Activated gamma-delta T cell treated with Interleukin-2 at 50 U/mL for 16 hours (primary cell): ENCODE measurements at places on chromosomes 12 and 14.
A peak's percentile ranks its signal among the peaks of the same experiment; 100 is the strongest.

GRCh38 chr12:17809206-17809605 is 280.8 kb downstream of the RERGL start:
- no peak for DNase-seq

DNA sequence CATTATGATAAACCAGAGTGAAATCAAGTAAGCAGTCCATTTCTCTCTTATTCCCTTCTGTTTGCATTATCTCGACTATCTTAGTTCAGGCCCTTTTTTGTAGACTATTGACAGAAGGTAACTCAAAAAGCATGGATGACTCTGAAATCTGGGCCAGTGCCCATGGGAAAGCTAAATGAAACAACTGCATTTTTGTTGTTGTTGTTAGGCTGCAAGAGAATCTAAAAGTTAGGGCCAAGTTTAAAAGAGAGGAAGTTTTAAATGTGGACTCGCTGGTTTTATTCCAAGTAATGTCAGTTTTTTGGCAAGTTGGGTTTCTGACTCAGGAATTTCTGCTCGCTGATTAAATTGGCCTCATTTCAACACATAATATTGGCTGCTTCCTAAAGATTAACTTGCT is 201.1 kb downstream of the PIK3C2G start:
- DNase-seq, result no peak

GRCh38 chr12:84641940-84642545 is 270.6 kb downstream of the SLC6A15 start:
- DNase-seq, result no peak

DNA sequence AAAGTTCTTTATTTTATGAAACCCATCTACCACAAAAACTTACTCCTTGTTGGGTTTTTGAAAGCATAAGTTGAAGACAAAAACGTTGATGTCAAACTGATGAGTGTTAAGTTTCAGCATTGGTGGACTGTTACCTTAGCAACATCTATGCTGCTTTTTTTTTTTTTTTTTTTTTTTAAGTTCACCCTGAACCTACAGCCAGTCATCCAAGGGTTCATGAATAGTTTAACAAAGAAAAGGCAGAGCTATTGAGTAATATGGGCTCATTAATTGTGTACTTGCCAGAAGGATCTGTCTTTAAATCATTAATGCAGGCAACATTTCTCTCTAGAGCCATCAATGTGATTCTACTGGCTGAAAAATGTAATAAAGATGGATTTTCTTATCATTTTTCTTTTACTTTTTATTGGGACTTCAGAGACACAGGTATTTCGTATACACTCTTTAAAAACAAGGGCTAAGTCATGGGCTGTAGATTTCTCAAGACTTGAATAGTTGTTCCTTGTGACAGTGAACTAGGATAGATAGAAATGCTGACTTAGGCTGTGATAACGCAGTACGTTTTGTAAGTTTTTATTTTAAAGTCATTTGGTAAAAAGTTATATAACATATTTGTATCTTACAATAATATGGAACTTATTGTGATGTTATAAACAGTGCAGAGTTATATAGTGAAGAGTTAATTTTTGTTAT is at the start of gene PTPRQ:
TSS of gene PTPRQ (plus strand) at position 262 of the 693 bp plus-strand sequence. CDS start at position 373, 111 bp downstream.
- no peak for DNase-seq

GRCh38 chr12:94769776-94770759 is 119.7 kb upstream of the TMCC3 start:
- DNase-seq, result no peak

- no peak for DNase-seq
These were observed 36.0 kb downstream of the MAP1LC3B2 start for GRCh38 chr12:116595186-116595585.

- peak; percentile 20 for DNase-seq
These were observed at the start of gene SETD3 for GRCh38 chr14:99479906-99480869. SETD3 (minus strand) TSS chr14:99480859; CDS start chr14:99465805, 15,054 bp downstream.

GRCh38 chr14:75277008-75277814 is 1.4 kb upstream of the FOS start:
- DNase-seq, result peak; percentile 54

GRCh38 chr14:63986789-63987533 is 134.2 kb downstream of the SYNE2 start:
- no peak for DNase-seq

DNA sequence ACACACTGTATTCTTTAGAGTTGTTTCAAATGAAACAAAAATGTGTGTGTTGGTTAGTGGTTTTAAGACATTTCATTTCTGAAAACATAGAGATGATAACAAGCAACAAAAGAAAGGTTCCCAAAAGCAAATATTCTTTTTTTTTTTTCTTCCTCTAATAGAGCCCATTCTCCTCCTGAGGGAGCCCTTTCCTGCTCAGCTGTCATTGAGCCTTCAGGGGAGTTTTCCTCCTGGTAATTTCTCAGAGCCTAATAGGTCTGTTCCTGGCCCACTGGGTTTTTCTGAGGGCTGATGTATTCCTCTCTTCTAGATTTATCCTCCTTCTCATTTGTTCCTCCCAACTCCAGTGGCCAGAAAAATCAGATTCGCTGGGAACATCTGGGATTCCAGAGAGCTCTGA is 654.5 kb downstream of the NOVA1 start:
- DNase-seq, result no peak

- DNase-seq, result no peak
These were observed 17.5 kb upstream of the LDHB start for GRCh38 chr12:21675096-21675495.

DNA sequence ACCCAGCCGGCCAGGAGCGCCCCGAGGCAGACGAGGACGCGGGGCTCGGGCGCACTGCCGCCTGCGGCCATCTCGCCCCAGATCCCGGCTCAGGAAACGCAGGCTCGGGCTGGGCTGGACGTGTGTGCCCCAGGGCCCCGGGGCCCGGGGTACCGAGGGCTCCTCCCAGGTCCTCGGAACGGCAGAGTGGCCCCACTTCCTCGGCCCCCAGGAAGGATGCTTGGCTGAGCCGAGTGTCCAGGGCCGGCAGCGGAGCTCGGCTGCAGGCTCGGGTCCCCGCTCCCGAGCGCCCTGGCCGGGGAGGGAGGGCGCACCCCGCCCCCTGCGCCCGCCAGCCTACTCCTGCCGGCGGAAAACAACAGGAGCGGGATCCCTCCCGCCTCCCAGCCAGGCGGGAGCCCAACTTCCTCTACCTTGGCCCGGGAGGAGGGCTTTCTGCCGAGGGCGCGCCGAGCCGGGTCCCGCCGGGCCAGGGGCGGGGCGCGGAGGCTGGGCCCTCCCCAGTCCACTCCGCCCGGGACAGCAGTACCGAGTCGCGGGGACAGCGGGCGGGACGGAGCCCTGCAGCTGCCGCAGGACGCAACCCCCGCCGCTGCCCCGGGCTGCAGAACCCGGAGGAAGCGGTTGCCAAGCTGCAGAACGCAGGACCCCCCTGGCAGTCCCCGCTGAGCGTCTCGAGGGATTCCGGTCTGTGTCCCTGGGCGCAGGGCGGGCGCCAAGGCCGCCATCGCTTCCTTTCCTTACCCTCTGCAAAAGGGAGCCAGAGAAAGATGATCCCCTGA is at the start of gene VSIG10:
TSS of gene VSIG10 (minus strand) at position 411 of the 782 bp plus-strand sequence. CDS start at position 71, 340 bp downstream.
- DNase-seq, result peak; percentile 6

GRCh38 chr12:15697201-15697600 is 92.0 kb downstream of the EPS8 start:
- no peak for DNase-seq

GRCh38 chr14:59133709-59134108 is 54.8 kb upstream of the DAAM1 start:
- DNase-seq, result no peak

- no peak for DNase-seq
These were observed 14.9 kb upstream of the IFT81 start for GRCh38 chr12:110109037-110109836.

DNA sequence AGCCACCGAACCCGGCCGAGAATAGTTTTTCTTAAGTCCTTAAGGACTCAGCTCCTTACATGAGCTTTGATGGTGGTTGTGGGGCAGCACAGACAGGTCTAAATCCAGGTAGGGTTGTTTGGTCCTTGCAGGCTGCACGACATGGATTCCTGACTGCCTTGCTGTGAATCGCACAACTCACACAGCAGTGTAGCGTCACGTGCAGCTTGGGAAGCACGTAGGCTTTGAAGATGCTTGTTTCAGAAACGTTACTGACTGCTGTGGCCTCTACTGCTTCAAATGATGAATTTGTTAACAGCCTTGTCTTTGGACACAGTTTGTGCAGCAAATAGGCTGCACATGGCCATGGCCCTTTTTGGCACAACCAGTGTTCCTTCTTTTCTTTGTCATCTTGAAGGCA is 29.9 kb downstream of the ZBTB42 start:
- DNase-seq, result no peak

DNA sequence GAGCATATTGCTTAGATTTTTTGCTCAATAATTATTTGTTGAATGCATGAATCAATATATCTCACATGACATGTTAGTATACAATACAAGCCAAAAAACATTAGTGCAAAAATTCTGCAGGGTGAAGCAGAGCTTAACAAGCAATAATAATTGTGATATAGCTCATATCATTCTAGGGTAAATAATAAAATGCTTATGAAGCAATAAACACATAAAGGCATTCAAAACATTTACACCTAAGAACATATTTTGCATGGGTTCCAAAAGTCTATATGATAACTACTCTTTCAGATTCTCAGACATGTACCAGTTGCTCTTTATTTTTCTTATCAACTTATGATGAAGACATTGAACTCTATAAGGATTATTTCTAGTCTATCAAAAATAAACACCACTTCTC is 886.2 kb downstream of the TRHDE start:
- no peak for DNase-seq

- DNase-seq, result no peak
These were observed 177.1 kb upstream of the SLC38A2 start for GRCh38 chr12:46549527-46550265.

DNA sequence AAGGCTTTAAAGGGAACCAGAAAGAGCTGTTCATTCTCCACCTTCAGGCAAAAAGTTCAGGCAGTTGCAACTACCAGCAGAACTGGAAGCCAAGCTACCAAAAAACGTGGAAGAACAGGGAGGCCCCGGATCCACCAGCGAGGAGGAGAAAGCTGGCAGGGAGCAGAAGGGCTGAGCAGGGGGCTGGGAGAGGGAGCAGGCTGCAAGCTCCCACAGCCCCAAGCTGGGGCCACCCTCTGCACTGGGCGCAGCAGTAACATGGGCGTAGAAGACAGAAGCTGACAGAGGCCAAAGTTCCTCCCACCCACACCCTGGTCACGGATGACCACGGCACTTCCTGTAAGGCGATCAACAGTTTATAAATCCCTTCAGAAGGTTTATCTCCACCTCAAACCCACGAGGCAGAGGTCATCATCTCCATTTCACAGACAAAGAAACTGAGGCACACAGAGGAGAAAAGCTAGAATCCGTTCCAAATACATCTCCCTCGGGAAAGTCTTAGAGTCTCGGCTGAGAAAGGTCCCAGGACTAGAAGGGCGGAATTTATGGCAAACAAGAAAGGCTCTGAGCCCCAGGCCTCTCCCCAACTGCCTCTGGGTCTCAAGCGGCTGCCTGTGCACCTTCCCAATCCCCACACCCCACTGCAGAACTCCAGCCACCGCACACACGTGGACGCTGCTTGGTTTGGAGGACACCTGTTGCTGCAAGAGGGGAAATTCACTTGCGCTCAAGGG is 1.8 kb downstream of the CCDC85C start:
- no peak for DNase-seq

DNA sequence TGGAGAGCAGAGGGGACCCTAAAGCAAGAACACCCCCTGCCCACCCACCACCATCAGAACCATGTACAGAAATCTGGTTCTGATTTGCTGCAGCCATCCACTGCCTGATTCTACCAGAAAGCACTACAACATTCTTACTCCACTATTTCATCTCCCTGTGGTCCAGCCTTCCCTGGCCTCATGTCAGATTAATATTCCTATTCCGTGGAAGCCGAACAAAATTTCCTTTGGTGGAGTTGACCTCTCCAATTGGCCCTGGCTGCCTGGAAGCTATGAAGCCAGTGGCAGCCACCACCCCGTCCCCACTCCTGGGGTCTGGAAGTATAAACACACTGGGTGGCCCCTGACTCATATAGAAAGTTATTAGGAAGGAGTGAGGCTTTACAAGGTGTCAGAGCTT is 60.2 kb downstream of the ANO2 start:
- DNase-seq, result no peak

DNA sequence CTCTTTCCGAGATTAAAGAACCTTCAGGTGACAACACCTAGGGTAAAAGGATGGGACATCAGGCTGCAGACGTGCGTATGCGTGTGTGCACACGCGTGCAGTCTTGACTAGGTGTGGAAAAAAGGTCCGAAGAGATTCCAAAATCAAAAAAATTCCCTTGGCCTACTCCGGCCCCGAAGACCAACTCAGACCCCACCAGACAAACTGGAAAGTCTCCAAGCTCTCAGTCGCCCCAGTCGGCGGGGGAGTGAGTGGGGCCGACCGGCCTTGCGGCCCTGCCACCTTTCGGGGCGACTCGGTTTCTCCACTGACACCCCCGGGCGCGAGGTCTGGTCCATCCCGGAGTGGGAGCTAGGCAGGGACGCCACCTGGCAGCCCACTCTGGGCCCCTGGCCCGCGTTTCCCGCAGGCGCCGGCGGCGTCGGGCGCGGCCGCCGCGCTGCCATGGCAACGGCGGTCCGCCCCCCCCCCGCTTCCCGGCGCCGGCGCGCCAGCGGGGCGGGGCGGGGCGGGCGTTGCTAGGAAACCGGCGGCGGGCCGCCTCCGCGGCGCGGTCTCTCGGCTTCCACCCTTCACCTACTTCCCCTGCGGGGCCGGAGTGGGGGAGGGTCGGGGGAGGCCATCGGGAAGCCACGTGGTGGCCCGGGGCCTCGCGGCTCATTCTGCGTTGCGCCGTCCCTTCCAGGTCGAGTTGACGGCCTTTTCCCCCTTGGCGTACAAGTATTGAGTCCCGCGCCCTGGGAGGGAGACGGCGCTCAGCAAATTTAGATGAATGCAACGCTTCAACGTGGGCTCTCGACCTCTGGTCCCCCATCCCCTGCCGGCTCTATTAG is 253.1 kb downstream of the EFCAB11 start:
- peak; percentile 79 for DNase-seq

- no peak for DNase-seq
These were observed 477.1 kb downstream of the FSCB start for GRCh38 chr14:44029933-44030332.

- DNase-seq, result no peak
These were observed 105.0 kb downstream of the DNAH10 start for GRCh38 chr12:123867141-123867540.

- no peak for DNase-seq
These were observed 34.2 kb downstream of the ABCC9 start for GRCh38 chr12:21906919-21907493.

- DNase-seq, result no peak
These were observed 41.9 kb downstream of the TTC8 start for GRCh38 chr14:88866305-88866704.
